ENCODE measurements at places on chromosomes 6 and 20. TPM values are rescaled to one million over a fixed set of nuclear protein-coding genes. Genes with fewer than 3 reads are reported as not detected.

The LCA5 gene
- 5.0 TPM for total RNA-seq

The HSPA1L gene
- total RNA-seq = 1.7 TPM

The IDH3B gene
- total RNA-seq = 98.4 TPM

The PDE7B gene
- 58.1 TPM for total RNA-seq

The NKAPL gene
- 1.8 TPM for total RNA-seq

The SLC17A9 gene
- 9.4 TPM for total RNA-seq

The LSM2 gene
- total RNA-seq = 27.3 TPM

The TMEM244 gene
- not detected for total RNA-seq

The GGTLC1 gene
- not detected for total RNA-seq

The OR2H1 gene
- 0.14 TPM for total RNA-seq

The ANKRD60 gene
- not detected for total RNA-seq

The SLPI gene
- total RNA-seq = 2.6 TPM

The ADA gene
- 5.3 TPM for total RNA-seq

The HLA-DQB1 gene
- total RNA-seq = not detected

The MAP3K7 gene
- 34.2 TPM for total RNA-seq

The GPR63 gene
- 1.4 TPM for total RNA-seq

The ZC3H12D gene
- not detected for total RNA-seq

The WDR27 gene
- total RNA-seq = 19.0 TPM

The TDRD6 gene
- 0.46 TPM for total RNA-seq

The CALHM6 gene
- total RNA-seq = 2.3 TPM

The GRM4 gene
- under 0.01 TPM for total RNA-seq

The CAPN11 gene
- total RNA-seq = 0.09 TPM

The ERVFRD-1 gene
- not detected for total RNA-seq

The OXT gene
- total RNA-seq = 0.18 TPM

The TAGAP gene
- not detected for total RNA-seq

The NAPB gene
- total RNA-seq = 7.3 TPM

The PLCB4 gene
- 2.0 TPM for total RNA-seq

The GHRH gene
- total RNA-seq = not detected

The PACSIN1 gene
- not detected for total RNA-seq

Data from smooth muscle cell of bladder (primary cell).